ENCODE measurements at places on chromosomes 6 and 20.

- DNase-seq: no peak
These were observed 88.7 kb downstream of the ZHX3 start for GRCh38 chr20:41228858-41229257.

DNA sequence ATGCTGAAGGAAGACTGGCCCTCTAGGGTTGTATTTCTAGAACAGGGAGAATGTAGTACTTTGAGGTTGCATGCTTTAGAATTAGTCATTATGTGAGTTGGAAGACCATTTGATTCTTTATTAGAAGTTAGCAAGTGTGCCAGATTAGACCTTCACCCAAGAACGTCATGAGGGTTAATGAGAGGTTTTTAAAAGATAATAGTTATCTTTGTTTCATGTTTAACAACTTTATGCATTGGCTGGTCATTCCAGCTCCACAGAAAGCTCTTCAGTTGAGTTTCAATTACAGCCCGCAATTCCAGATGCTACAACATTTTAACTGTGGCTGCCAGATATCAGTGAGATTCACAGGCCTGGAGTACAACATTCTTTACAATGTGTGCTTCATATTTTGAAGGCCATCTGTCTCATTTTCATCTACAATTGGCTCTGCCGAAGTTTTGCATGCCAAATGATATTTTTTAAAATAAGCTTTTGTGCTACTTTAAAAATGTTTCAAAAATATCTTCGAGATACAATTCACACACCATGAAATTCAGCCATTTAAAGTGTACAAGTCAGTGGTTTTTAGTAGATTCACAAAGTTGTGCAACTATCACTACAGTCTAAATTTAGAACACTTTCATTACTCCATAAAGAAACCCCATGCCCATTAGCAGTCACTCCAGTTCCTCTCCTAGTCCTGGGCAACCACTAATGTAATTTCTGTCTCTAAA lies 61.1 kb upstream of the FBXO30 start:
- no peak for DNase-seq

DNA sequence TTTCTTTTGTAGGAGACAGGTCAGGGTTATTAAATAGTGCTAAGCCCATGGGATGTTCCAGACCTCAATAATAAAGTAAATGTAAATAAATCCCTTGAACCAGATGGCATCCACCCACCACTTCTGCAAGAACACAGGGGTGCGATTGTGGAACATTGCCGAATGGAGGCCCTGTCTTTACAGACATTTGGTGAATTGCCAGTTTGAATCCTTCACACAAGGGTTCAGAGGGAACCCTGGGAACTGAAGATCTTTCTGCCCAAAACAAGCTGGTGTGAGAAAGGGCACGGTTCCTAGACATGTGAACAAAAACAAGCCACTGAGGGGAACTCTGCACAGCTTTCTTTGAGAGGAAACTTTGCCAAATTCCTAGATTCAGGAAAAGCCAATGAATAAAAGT lies 30.2 kb upstream of the RNF8 start:
- DNase-seq: no peak

DNA sequence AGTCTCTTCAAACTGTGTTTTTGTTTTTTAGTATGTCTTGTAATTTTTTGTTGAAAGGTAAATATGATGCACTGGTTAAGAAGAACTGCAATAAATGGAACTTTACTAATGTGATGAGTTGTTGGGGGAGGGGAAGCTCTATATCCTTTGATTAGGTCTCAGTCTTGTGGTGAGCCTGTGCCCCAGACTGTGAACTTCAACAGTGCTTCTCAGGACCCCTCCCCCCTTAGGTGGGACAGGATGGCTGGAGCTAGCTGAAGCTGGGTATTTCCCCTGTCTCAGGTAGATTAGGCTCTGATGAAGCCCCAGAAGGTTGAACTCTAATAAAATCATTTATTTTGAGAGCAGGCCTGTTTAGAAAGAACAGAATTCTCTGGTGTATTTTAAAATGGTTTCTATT lies 31.4 kb upstream of the TASP1 start:
- DNase-seq: no peak

GRCh38 chr6:41607736-41608135 lies 30.5 kb upstream of the MDFI start:
- DNase-seq: no peak
